ENCODE measurements at places on chromosomes 13 and 19.

DNA sequence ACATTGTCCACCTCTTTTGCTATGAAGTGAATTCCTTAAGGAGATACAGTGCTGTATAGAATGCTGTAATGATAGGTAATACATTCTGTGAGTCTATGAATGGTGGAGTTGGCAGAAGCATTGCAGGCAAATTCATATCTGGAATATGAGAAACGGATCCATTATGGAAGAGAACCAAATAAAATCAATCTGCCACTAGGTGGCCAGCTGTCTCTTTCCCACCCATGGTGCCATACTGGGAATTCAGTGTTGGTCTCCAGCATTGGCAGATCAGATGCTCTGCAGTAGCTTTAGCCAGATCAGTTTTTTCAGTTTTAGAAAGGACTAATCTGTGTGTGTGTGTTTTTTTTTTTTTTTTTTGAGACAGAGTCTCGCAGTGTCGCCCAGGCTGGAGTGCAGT is 27.6 kb downstream of the DNAJC3 start:
- peak; percentile 18 for DNase-seq

- peak; percentile 76 for DNase-seq
Measured at GRCh38 chr19:44748426-44749254, at the start of gene BCL3. BCL3 (plus strand) TSS chr19:44748708; CDS start chr19:44748791, 83 bp downstream.

GRCh38 chr19:48720613-48721296 is 1.2 kb upstream of the MAMSTR start:
- DNase-seq = peak; percentile 97

- DNase-seq = no peak
Measured at GRCh38 chr13:30023196-30023895, 172.9 kb upstream of the UBL3 start.

- no peak for DNase-seq
Measured at GRCh38 chr19:19385896-19386869, 19.3 kb upstream of the GATAD2A start.

DNA sequence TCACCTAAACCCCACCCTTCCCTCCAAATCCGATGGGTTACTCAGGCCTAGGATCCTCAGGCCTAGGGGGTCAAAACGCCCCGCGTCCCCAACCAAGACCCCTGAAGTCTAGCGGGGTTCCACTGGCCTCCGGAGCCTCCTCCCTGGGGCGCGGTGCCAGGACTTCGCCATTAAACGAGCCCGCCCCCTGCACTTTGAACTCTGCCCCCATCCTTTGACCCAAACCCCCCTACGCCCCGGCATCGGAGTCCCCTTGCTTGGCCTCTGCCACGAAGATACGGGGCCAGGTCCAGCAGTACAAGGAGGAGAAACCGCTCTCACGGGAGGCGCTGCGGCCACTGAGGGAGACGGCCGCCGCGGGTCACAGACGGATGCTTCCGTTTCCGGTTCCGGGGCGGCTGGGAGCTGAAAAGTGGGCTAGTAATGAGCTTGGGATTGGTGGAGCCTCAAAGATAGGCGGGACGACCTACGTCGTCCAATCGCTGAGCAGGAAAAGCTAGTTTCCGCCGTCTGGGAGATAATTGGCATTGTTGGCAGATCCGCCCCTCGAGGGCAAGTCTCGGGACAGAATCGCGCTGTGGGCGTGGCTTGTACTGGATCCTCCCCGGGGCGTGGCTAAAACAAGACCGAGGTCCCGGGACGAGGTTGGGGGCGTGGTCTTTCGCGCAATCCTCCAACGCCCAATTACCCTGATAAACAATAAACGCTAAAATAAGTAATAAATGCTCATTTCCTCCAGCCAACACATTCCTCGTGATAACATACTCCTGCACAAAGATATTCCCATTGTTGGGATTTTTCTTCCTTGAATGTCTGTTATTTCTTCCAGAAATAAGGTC is 5.7 kb upstream of the ZNF77 start:
- DNase-seq = peak; percentile 98
